ENCODE measurements at places on chromosomes 11 and 22.

- DNase-seq = peak; percentile 34
These were observed at the start of gene NPTXR for GRCh38 chr22:38843657-38844314. TSS of gene NPTXR (minus strand) at chr22:38844028.

DNA sequence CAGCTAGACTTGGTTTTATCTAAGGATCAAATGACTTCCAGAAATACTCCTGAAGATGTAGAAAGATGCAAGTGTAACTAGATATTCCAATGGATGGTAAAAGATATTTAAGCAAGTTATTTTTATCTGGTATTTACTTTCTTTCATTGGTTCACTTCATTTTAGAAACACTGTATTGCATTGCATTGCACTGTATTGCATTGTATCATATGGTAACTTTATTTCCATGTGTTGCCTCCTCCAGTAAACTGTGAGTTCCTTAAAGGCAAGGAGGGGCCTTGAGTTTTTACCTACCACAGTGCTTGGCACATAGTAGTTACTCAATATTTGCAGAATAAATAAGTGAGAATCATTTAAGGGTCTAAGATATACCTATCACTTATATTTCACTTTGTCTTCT is 31.8 kb upstream of the FLI1 start:
- no peak for DNase-seq

- DNase-seq = peak; percentile 58
These were observed 22.1 kb upstream of the RRAS2 start for GRCh38 chr11:14380947-14381561.

DNA sequence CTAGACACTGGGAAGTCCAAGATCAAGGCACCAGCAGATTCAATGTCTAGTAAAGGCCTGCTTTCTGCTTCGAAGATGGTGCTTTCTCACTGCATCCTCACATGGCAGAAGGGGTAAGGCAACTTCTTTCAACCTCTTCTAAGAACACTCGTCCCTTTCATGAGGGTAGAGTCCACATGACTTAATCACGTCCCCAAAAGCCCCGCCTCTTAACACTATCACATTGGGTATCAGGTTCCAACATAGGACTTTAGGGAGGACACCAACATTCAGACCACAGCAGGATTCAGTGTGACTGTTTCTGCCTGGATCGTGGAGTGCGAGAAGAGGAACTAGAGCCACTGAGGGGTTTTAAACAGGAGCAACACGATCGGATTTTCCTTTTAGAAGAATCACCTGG is 3.7 kb upstream of the TIRAP start:
- no peak for DNase-seq

- no peak for DNase-seq
These were observed 46.3 kb upstream of the RRM1 start for GRCh38 chr11:4048340-4048739.

GRCh38 chr11:112620621-112621394 is 340.4 kb upstream of the NCAM1 start:
- DNase-seq = no peak

GRCh38 chr22:48424201-48424627 is 1403.5 kb downstream of the BRD1 start:
- DNase-seq = no peak

Data from activated CD4-positive, alpha-beta T cell treated with anti-CD3 and anti-CD28 coated beads for 48 hours (primary cell).